ENCODE measurements at places on chromosomes 11 and 22.

DNA sequence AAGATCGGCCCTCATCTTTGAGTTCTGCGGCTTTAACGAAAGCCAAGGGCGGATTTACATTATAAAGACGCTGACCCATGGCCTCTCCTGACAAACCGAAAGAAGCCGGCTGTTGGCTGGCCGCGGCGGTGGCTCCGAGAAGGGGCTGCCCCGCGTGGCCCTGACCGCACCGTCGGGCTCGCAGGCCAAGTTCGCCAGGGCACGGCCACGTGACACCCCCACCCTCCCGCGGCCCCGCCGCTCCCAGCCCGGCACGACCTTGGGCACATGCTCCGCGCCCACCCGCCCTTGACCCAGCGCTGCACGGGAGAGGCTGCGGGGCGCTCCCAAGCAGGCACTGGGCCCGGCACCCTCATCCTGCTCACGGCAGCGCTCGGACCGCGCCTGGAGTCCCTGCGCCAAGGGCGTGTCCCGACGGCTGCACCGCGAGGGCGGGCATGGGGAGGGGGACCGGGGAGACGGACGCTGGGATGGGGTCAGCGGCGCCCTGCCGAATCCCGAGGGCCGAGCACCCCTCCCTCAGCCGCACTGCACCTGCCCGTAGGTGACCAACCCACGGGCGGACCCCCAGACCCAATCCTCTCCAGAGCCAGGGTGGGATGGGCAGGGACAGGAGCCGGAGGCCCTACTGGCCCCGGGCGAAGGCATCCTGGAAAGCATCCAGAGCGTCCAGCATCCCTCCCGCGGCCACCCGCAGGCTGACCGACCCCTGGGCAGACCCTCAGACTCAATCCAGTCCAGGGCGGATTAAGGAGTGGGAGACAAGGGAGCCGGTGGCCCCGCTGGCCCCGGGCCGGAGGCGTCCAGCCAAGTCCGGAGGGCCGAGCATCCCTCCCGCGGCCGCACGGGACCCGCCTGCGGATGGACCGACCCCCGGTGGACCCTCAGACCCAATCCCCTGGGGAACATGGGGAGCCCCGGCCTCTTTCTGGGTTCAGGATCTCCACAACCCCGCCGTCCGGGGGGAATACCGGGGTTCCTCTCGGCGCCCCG, 759 bp downstream of the CPT1A start:
- DNase-seq = no peak

GRCh38 chr11:111840143-111840542, 31.2 kb downstream of the ALG9 start:
- DNase-seq = no peak

- no peak for DNase-seq
Observed at GRCh38 chr11:59841514-59841913, 3.8 kb downstream of the CBLIF start.

GRCh38 chr22:44994399-44995104, 15.3 kb downstream of the PHF21B start:
- DNase-seq = no peak

DNA sequence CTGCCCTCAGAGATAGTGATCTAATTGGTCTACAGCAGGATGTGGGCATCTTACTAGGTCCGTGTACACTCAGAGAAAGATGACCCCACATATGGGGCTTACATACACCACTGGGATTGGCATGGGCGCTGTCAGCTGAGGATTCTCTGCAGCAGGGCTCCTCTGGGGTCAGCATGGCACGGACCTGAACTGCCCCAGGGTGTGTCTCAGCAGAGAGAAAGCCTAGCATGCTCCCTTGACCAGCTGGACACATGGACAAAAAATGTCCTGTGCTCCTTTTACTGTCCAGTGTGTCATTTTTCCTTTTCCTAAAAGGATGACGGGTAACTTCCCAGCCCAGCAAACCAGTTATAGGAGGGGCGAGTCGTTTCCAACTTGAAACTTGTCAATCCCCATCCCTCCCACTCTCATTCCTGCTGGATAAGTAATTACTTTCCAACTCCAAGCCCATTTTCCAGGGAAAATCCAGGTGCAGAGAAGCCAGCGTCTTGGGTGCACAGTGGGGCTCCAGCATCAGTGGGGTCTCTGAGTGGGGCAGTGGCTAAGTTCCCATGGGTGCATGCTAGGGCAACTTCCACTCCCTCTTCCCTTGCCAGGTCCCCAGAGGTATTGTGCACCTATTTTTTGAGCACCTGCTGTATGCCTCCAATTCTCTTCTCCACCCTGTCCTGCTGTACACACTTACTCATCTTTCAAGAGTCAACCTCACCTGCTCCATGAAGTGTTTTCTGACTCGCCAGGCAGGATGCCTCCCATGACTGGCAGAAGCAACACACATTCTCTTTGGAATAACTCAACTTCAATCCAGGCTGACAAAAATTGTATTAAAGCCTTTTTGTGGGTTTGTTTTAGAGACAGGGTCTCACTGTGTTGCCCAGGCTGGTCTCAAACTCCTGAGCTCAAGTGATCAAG, 5.0 kb downstream of the VSTM5 start:
- DNase-seq = no peak

GRCh38 chr11:99693941-99694492, 673.3 kb downstream of the CNTN5 start:
- DNase-seq = no peak

- DNase-seq = no peak
Observed at GRCh38 chr22:38012604-38013072, 28.3 kb upstream of the SOX10 start.

- no peak for DNase-seq
Observed at GRCh38 chr11:95239871-95240649, 9.1 kb upstream of the SESN3 start.

DNA sequence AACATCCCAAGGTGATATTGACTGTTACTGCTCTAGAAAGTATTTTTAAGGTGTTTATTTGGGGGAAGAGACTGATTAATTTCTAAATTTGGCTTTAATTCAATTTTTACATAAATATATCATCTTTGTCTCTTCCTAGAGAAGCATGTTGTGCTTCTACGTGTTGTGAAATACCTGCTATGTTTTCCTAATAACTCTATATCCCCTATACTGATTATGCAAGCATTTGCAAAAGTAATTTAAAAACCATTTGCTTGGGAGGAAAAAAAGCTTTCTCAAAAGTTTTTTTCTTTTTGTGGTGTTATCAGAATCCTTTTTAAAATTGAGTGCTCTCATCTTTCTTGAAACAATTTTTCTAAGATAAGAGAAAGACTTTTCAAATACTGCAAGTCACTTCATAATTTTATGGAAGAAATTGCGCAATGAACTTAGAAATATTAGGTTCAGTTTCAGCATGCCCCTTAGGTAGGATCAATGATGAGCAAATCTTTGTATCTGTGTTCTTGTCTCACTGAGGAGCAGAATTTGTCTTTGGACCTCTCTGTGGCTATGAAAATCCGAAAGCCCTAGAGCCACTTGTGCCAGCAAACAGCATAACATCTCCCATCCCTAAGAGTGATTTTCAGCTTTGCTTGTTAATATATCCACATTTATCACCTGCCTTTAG, 7.4 kb upstream of the BLID start:
- no peak for DNase-seq

DNA sequence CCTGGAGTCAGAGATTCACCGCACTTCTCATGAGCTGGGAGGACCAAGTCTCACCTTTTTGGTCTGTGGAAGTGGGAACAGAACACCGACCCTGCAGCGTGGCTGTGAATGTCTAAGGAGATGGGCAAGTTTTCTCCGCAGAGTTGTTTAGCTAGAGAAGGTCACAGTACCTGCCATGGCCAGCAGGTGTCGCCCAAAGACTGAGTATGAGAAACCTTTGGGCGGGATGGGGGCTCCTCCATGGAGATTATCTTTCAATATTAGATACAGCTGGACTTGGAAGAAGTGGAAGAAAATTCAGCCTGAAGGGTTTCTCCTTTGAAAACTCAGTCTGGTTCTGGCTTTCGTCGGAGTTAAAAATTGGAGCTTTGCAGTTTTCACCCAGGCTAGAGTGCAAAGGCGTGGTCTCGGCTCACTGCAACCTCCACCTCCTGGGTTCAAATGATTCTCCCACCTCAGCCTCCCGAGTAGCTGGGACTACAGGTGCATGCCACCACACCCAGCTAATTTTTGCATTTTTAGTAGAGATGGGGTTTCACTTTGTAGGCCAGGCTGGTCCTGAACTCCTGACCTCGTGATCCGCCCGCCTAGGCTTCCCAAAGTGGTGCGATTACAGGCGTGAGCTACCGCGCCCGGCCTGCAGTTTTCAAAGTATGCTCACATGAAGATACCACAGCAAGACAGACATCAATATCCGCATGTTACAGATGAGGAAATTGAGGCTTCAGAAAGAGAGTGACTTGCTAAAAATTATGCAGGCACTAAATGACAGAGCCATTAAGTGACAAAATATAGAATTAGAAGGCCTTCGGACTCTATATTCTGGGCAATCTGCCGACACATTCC, 10.7 kb upstream of the DSCAML1 start:
- no peak for DNase-seq

DNA sequence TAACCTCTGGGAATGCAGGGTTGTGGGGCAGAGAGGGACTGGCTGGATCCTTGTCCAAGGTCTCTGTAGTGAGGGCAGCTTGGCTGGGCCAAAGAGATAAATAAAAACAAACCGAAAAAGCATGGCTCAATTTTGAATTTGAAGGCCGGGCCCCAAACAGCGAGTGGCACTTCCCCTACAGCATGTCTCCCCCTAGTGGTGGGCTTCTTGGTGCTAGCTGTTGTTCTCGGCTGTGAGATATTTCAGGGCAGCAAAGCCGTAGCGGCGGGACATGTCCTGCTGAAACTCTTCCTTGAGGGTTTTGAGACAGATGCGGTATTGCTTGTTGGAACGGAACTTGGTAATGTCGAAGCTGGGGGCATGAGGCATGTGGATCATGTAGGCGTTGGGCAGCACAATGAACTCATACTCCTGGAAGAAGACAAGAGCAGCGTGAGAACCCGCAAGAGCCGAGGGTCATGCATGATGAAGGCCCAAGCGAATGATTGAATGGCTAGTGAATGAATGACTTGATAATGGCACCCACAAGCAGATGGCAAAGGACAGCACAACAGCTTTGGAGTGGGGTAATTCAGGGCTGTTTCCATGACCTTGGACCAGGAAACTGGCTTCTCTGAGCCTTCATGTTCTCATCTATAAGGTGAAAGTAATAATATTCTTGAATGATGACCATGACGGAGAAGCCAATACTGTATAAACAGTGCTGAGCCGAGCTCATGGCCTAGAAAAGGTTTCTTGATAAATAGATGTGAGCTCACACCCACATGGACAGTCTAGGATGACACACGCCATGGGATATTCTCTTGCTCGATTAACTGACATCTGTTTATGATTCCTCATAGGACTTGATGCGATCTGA, 216.3 kb upstream of the SYN3 start:
- DNase-seq = peak; percentile 42

- DNase-seq = no peak
Observed at GRCh38 chr11:115637599-115638241, 133.5 kb upstream of the CADM1 start.

GRCh38 chr11:71222318-71223080, 29.9 kb downstream of the SHANK2 start:
- no peak for DNase-seq

- DNase-seq = no peak
Observed at GRCh38 chr11:2816523-2816922, 69.1 kb downstream of the CDKN1C start.

- DNase-seq = peak; percentile 14
Observed at GRCh38 chr11:1128311-1129142, 29.2 kb upstream of the MUC5AC start.

DNA sequence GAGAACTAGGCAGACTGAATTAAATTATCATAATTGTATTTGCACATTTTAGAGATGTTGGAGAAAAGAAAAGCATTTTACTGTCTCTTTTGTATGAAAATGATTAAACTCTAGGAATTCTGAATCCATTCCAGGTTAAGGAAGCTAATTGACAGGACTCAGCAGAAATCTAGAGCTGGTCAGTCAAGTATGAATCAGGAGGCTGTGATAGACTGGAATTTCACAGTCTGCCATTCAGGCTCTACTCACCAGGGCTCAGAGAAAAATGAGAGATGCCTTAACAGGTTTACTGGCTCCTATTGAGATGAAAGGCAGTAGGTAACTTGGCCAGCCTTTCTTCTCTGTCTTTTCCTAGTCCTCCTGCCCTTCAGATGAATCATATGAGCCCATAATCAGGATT, 693.9 kb upstream of the CHORDC1 start:
- no peak for DNase-seq

DNA sequence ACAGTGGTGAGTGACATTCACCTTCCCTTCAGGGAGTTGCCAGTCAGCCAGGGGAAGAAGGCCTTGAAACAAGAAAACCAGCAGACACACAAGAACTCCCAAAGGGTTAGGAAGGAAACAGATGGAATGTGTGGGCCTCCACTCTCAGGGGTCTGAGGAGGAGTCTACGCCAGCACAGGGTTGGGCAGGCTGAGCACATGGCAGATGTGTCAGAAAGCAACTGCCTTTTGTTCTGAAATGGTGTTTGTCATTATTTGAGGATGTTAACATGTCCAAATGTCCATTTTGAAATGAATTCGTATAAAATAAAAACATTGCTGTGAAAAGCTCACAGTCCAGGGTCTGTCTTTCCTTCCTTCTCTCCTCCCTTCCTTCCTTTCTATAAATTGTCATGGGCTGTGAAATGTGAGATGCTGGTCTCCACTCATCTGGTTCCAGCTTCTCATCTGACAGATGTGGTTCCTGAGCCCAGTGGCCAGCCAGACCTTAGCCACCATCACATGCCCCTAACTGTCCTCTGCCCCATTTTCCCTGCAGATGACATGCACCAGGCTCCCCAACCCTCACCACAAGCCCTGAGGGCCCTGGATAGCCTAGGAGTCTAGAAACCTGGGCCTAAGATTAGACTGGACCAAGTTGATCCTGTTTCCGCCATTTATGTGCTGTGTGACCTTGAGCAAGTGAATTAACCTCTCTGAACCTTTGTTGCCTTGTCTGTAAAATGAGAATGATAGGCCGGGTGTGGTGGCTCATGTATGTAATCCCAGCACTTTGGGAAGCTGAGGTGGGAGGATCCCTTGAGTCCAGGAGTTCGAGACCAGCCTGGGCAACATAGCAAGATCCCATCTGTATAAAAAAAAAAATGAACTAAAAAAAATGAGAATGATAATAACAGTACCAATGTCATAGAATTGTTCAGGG, 56.2 kb upstream of the CRYBB3 start:
- no peak for DNase-seq

- no peak for DNase-seq
Observed at GRCh38 chr22:33528183-33528582, 392.1 kb downstream of the LARGE1 start.

- no peak for DNase-seq
Observed at GRCh38 chr11:102293873-102294601, 23.2 kb upstream of the BIRC3 start.

GRCh38 chr11:118056806-118057205, 20.1 kb upstream of the TMPRSS4 start:
- no peak for DNase-seq

- no peak for DNase-seq
Observed at GRCh38 chr11:115710426-115710825, 206.2 kb upstream of the CADM1 start.

- DNase-seq = peak; percentile 63
Observed at GRCh38 chr11:119196833-119197483, 9.2 kb upstream of the CBL start.

DNA sequence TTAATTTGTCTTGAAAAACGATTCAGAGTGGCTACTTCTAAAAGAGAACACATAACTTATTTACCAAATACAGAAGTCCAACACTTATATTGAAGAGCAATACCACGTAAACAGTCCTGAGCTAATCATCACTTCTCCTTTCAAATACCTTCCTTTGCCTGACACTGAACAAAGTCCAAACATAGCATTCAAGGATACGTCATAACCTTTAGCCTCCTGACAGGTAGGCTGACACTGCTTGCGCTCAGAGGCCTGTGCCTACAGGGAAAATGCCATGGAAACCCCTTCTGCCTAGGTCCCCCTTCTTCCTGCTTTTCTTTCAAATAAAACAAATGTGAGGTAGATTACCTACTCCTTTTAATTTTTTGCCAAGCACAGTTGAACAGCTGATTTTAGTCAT, 510.0 kb downstream of the INSC start:
- no peak for DNase-seq

Data from GM12892 (cell line).